ENCODE measurements at places on chromosomes 12 and 14. TPM values are rescaled to one million over a fixed set of nuclear protein-coding genes. Genes with fewer than 3 reads are reported as not detected.

ASIC1 gene
- 5.1 TPM for total RNA-seq

PTGER2 gene
- 3.8 TPM for total RNA-seq

PDZRN4 gene
- total RNA-seq, result not detected

POTEM gene
- total RNA-seq, result not detected

PCNX1 gene
- total RNA-seq, result 15.8 TPM

ISCU gene
- total RNA-seq, result 86.6 TPM

LIN7A gene
- 0.35 TPM for total RNA-seq

SOCS4 gene
- 9.4 TPM for total RNA-seq

ZDHHC22 gene
- total RNA-seq, result 0.29 TPM

NKX2-1 gene
- total RNA-seq, result 0.07 TPM

TRHDE gene
- total RNA-seq, result 0.14 TPM
